CD4-positive, alpha-beta T cell treated with Interferon alpha-2 for 1 hour (primary cell): ENCODE measurements at places on chromosomes 4 and X.
A peak's percentile ranks its signal among the peaks of the same experiment; 100 is the strongest.

- DNase-seq, result no peak
Observed at GRCh38 chr4:165873298-165874071, 448 bp downstream of the TLL1 start.

GRCh38 chr4:178280362-178280761 lies 838.1 kb upstream of the AGA start:
- DNase-seq, result no peak

GRCh38 chrX:53362449-53362848 lies 60.0 kb downstream of the SMC1A start:
- no peak for DNase-seq

- DNase-seq, result no peak
Observed at GRCh38 chrX:63961964-63962363, 176.9 kb upstream of the ARHGEF9 start.

DNA sequence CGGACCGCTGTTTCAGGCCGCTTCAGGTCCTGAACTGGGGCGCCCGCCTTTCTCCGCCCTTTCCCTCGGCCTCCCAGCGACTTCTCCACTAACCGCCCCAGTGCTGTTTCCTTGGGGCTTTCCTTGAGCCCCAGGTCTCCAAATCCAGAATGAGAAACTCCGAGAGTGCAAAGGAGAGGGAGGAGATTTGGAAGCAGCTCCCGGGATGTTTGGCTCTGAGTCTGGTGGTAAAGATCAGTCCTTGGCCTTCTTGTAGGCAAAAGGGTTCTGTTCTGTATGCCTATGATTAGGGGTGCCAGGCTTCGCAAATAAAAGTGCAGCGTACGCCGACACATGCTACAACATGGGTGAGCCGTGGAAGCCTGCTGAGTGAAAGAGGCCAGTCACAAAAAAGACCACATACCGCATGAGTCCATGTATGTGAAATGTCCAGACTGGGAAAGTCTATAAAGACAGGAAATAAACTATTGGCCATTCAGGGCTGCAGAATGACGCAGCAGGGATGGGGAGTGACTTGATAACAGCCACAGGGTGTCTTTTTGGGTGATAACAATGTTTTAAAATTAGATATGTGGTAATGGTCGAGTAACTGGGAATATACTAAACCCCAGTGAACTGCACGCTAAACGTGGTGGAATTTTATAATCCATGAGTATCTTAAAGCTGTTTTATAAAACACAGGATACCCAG lies 99.8 kb downstream of the TRAPPC11 start:
- DNase-seq, result no peak

GRCh38 chrX:45774961-45775360 lies 574.3 kb upstream of the DIPK2B start:
- DNase-seq, result no peak

GRCh38 chr4:57401586-57401985 lies 291.4 kb upstream of the IGFBP7 start:
- no peak for DNase-seq

GRCh38 chr4:153622778-153623240 lies 61.3 kb upstream of the TLR2 start:
- no peak for DNase-seq

DNA sequence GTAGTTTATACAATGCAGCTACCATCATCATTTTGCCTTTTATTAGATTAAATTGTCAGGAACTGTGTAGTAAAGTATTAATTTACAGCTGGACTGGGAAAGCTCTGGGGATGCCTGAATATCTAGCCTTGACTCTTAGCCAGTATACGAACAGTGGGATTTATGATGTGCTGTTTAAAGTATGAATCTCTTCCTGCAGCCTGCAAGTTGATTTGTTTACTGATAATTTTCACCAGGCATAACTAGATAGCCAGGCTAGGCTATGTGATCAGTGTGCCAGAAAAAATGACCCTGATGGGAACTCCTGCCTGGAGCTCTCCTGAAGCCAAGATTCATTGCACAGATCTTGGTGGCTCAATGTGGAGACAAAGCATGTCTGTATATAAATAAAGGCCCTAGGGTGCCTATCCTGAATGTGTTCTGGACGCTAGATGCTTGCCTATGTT lies 119.2 kb downstream of the SCLT1 start:
- no peak for DNase-seq

- DNase-seq, result no peak
Observed at GRCh38 chr4:128291096-128291495, 3.5 kb upstream of the PGRMC2 start.

GRCh38 chr4:183757060-183757459 lies 98.0 kb downstream of the TRAPPC11 start:
- DNase-seq, result no peak

DNA sequence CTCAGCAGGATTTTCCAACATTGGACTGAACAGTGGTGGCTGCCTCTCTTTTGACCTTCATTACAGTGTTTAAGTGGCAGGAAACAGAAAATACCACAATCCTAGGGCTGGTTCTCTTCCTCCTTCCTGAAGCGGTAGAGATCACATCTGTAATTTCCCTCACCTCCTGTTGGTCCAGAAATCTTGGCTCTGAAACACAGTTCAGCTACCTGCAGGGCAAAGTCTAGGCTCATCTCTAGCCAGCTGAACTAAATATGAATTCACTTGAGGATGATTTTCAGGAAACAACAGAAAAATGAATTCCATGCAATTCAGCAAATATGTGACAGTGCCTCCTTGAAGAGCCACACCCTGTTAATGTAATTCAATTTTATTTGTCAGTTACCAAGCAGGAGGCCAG lies 531.9 kb downstream of the INPP4B start:
- DNase-seq, result peak; percentile 8

- DNase-seq, result no peak
Observed at GRCh38 chrX:132967049-132967448, 8.6 kb upstream of the HS6ST2 start.

- DNase-seq, result no peak
Observed at GRCh38 chr4:91989914-91990313, 313.9 kb upstream of the GRID2 start.

- no peak for DNase-seq
Observed at GRCh38 chr4:185879666-185880312, 67.8 kb upstream of the SORBS2 start.

DNA sequence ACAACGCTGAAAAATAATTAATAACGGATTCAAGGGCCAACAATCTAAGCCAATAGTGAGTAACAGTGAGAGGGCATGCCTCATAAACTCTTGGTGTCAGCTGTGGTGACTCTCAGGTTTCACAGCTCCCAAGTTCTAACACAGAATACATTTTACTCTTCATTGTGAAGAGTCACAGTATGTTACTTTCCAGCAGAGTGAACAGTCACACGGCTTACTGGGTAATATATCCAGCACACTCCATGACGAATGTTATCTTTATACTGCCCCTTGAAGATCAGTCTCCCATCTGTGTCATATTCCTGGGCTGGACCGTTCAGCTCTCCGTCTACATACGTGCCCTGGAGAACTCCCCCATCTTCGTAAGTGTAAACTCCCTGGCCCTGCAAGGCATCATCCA lies 23.1 kb downstream of the SETD7 start:
- DNase-seq, result no peak

DNA sequence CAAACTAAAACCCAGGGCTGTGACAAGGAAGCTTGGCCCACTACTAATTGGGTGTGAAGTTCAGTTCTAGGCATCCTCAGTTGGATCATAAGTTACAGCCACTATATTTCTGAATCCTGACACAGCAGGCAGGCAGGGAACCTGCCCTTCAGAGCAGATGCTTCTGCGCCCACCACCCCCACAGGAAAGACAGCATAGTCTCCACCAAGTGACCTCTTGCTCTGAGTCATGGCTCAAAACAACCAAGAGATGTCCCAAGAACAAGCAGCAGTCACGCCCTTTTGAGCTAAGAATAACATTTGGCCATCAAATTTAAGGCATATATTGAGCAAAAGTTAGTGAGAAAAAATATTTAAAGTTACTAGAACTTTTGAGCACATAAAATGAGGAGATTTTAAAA lies 170.7 kb upstream of the SMARCAD1 start:
- DNase-seq, result no peak

DNA sequence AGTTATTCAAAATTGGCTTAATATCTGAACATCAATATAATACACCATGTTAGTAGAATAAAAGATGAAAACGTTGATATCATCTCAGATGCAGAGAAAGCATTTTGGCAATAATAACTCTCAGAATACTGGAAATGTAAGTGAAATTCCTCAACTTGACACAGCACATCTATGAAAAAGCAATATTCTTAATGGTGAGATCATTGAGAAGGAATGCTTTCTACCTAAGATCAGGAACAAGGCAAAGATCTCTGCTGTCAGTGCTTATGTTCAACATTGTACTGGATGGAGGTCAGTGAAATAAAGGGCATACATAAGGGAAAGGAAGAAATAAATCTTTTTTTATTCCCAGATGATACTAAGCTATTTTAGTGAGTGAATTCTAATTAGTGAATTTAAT lies 40.6 kb downstream of the MRPL1 start:
- DNase-seq, result no peak

- DNase-seq, result no peak
Observed at GRCh38 chr4:98659106-98659592, 738 bp upstream of the TSPAN5 start.

- DNase-seq, result no peak
Observed at GRCh38 chrX:12871257-12871656, 4.4 kb downstream of the TLR7 start.

DNA sequence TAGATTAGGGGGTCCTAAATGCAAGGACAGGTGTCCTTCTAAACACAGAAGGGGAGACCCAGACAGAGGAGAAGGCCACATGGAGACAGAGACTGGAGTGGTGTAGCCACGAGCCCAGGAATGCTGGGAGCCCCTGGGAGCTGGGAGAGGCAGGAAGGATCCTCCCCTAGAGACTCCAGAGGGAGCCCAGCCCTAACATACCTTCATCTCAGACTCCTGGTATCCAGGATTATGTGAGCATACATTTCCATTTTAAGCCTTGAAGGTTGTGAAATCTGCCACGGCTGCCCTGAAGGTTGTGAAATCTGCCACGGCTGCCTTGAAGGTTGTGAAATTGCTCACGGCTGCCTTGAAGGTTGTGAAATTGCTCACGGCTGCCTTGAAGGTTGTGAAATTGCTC lies 148.4 kb downstream of the ASMT start:
- DNase-seq, result no peak

- DNase-seq, result no peak
Observed at GRCh38 chr4:11542952-11543351, 114.3 kb upstream of the HS3ST1 start.

- peak; percentile 37 for DNase-seq
Observed at GRCh38 chr4:152778656-152779512, 646 bp downstream of the TIGD4 start.

GRCh38 chrX:78384486-78384885 lies 57.1 kb upstream of the CYSLTR1 start:
- no peak for DNase-seq

GRCh38 chr4:62271107-62271506 lies 1071.0 kb downstream of the ADGRL3 start:
- no peak for DNase-seq

DNA sequence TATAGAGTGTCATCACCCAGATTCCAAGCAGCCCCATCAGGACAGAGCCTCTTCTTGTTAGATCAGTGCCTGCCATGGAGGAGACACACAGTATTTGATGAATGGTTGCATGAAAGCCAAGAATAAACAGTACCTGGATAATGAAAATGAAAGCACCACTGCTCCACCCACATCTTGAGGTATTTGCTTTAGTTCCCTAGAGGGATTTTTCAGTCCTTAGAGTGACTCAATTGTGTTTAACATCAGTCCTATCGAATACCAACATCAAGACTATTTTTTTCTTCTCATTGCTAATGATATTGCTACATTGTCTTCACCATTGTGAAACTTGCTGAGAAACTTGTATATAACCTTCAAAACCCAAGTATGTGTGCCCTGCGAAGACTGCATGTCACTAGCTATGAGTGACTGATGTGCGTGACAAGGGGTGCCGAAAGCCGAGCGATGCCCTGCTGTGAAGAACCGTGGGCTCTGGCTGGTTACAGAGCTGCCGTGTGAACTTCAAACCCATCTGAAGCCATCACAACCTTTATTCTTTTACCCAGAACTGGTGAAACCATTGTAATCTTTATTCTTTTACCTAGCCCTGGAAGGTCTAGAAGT lies 211.3 kb upstream of the FAT1 start:
- DNase-seq, result no peak

DNA sequence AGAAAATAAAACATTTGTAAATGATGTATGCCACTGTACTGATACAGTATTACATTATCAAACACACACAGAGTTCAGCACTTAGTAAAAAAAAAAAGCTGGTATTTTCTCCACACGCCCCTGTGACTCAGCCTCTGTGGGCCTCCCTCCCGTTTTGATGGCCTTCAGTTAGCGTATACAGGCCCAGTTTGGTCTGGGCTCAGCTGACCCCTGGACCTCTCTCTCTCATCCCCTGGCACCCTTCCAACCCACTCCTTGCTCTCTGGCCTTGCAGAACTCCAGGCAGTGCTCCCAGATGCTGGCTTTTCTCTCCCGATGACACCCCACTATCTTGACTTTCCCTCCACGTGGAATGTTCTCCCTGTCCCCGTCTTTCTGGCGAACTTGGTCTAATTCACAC lies 89.0 kb upstream of the LIMCH1 start:
- no peak for DNase-seq

DNA sequence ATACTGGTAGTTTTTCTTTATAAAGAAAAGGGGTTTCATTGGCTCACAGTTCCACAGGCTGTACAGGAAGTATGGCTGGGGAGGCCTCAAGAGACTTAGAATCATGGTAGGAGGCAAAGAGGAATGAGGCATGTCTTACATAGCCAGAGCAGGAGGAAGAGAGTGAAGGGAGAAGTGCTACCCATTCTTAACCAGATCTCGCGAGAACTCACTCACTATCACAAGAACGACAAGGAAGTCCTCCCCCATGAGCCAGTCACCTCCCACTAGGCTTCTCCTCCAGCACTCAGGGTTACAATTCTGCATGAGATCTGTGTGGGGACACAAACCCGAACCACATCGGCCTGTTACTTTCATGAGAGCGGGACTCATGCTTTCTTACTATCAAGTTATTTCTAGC lies 240.5 kb downstream of the TENM3 start:
- DNase-seq, result no peak

GRCh38 chr4:81257816-81258215 lies 42.8 kb upstream of the PRKG2 start:
- DNase-seq, result no peak

DNA sequence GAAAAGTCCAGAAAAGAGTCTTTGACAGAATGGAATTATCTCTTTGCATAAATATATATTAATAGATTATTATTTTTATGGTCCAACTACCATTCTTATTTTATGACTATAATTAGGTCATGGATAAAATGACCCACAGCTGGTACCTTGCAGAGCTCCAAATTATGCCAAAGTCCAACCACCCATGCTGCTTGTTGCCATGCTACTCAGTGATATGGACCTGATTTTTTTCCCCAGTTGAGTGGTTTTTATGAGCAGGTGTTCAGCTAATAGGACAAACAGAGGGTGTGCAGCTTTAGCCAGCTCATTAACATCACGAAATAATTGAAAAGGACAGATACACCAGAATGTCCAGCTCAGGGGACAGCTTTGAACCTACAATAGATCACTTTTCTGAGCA lies 9.7 kb downstream of the HOPX start:
- DNase-seq, result no peak

GRCh38 chr4:1511441-1512041 lies 105.3 kb upstream of the NKX1-1 start:
- peak; percentile 62 for DNase-seq
